NCI-H1048 (cell line): ENCODE measurements at places on chromosomes 3 and 15.

DNA sequence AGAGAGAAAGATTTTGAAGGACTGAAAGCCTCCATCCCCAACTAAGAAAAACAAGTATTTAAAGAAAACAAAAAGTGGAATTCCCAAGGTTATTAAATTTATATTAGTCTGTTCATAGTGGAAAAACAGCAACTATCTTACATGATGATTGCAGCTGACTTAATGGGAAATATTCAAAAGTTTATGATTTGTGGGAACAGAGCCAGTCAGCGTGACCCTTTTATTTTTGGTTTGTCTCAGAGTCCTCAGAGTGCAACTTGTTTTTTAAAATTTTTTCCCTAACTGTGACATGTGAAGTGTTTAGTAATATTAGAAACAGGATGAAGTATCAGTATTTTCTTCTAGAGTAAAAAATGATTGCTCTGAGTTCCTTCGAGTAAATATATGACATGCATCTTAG, 441.9 kb upstream of the MCTP2 start:
- no peak for DNase-seq

DNA sequence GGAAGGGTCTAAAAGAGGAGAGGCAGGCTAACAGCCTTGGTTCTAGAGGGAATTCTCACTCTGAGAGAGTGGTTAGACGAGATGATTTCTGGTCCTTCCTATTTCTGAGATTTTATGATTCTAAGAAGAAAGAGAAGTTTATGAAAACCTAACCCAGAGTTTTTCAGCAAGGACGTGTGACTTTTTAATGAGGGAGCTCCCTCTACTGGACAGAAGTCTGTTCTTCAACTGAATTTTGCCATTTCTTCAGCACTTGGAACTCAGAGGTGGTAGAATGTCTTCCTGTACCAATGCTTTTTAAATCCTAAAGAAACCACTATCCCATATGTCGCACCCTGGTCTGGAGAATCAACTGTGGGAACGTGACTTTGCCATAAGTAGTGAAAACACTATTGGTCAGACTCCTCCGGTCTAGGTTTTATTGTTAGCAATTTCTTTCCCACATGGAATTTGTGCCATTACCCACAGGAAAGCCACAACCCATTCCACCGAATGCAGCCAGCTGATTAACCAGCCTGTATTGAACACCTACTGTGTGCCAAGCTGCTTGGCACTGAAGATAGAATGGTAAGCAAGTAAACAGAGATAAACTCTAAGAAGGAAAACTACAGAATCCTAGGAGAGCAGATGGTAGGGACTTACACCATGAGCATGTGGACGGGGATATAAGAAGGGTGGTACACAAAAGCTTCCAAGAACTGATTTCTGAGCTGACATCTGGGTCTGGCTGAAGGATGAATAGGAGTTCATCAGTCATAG, 199.5 kb upstream of the LMCD1 start:
- DNase-seq, result no peak

DNA sequence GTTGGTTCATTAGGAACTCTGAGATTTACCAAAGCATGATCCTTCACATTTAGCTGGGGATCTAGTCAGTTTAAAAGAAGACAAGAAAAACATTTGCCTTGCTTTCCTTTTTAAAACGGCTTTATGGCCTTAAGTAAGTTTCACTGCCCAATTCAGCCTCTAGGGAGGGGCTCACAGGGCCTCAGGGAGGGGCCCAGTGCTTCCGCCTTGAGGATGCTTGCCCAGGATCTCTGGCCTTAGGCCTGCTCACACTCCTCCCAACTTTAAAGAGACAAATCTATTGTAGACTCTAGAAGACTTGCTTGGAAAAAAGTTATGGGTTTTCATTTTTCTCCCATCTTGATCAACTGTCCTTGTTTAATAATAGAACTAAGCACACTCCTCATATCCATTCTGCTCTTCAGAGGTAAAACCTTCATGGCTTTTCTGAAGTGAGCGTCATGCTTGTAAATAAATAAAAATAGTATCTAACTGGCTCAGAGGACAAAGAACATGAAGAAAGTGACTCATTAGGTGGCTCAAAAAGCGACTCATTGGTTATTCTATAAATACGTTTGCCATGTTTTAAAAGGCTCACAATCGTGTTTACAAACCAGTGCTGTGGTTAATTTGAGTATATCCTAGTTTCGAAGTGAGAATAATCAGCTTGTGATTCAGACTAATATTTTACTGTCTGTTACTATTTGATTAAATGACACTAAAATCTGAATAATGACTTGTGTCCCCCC, 13.7 kb downstream of the PDHB start:
- DNase-seq, result no peak

- no peak for DNase-seq
Measured at GRCh38 chr3:125186800-125187598, 25.5 kb downstream of the SLC12A8 start.

- no peak for DNase-seq
Measured at GRCh38 chr3:147906285-147906684, 497.1 kb downstream of the ZIC1 start.

DNA sequence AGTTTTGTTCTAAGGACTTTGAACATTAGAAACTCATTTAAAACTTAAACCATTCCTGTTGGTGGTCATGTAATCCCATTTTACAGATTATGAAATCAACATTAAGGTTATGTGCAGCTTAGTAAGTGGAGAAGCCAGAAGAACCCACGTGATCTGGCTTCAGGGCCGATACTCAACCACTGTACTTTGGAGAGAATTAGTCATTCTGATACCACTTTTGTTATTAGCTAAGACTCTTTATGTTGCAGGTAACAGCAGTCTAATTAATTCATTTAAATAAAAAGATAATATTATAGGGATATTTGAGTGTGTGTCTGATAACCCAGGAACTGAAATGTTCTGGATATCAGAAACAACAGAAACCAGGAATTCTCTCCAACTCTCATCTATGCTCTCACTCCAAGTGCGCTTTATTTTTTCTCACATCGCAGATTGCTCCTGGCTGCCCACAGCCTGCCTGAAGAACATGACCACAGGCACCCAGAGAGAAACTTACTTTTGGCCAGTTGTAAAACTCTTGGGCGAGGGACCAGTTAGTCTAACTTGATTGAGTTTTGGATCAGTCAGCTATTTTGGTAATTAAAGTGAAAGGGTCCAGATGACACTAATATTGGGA, 25.2 kb downstream of the UBE2E1 start:
- no peak for DNase-seq

DNA sequence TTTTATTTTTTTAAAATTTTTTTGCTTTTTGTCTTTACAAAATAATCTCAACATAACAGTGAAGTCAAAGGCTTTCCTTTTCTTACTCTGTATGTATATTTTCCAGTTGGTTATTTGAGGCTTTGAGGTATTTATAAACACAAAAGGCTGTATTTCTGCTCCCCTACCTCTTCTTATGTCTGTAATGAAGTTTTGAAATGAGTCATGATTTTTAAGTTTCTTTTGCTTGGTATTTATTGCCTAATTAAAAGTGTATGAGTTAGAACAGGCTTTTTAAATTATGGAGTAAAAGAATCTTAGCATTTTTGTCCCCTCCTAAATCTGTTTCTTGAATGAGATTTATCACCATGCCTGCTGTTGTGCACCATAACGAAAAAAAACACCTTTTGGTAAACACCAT, 66.0 kb downstream of the DCUN1D1 start:
- no peak for DNase-seq

DNA sequence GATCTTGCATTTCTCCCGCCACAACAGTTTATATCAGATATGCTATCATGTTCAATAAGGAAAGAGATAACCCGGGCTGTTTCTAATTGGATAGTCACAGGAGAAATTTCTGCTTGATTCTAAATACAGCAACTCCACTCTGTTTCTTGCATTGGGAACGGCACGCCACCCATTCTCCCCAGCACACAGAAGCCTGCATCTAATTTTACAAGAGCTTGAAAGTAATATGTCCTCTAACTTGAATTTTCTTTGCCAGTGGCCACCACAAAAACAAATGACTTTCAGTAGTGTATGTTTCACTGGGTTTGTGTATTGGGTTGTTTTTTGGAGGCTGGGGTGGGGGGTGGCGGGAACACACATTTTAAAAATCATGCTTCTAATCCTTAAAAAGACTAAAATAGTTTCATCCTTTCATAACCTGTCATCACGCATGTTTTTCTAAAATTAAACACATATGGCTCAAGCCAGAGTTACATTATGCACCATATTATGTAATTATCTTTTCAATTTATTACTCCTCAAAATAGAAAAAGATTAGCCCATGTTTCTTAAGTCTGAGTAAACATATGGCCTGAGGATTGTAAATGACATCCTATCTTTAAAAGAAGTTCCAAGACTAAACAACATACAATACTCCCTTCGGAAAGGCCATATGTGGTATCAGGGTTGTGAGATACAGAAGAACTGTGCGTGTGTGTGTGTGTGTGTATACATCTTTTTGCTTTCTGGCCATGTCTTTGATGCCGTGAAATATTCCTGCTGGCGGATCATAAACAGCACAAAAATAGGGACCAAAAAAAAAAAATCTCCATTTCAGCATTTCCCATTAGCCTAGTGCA, 176.3 kb downstream of the FOXP1 start:
- no peak for DNase-seq

GRCh38 chr3:125023833-125024555, 31.8 kb downstream of the HEG1 start:
- no peak for DNase-seq

DNA sequence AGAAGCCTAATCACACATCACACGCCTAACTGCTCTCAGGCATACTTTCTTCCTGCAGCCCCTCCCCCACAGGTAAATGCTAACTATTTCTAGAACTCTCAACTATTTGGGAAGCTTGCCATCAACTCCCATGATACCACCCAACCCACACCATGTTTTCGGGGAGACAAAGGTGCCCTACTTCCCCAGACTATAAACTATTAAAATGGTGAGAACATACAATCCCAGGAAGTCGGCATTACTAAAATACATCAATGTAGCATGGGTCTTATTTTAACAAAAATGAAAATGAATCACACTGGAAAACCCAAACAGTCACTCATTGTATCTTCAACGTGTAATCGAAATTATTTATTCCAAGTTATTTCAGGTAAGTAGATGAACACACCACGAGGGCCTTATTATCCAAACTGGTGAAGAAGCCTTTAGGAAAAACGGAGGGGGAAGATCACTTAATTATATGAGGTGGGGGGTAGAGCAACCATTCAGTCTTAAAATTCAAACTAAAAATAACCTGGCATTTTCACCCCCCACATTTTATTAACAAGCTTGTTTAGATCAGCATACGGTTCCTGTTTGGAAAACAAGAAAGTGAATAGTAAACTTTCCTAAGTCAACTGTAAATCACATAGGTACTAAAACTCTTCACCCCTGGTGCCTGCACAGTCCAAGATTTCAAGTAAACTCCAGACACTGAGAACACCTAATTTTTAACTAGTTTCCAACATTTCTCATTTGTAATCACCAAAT, 1.9 kb downstream of the TBL1XR1 start:
- peak; percentile 18 for DNase-seq

GRCh38 chr15:85607842-85608241, 186.9 kb downstream of the KLHL25 start:
- no peak for DNase-seq

DNA sequence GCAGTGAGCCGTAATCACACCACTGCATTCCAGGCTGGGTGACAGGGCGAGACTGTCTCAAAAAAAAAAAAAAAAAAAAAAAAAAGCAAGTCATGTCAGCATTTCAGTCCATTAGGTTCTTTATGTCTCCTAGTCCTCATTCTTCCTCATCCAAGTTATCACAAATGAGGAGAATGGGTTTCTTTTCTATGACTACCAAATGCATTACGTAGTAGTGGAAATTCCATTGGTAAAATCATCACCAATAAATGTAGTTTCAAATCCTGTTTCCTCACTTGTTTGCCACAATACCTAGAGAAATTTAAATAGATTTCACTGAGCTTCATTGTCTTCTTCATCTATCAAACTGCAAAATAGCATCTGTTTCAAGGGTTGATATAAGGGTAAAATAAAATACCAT, 317.6 kb upstream of the MME start:
- no peak for DNase-seq

GRCh38 chr15:32120577-32121383, 90.5 kb downstream of the CHRNA7 start:
- DNase-seq, result no peak

- no peak for DNase-seq
Measured at GRCh38 chr15:73601451-73602445, 31.4 kb downstream of the NPTN start.

DNA sequence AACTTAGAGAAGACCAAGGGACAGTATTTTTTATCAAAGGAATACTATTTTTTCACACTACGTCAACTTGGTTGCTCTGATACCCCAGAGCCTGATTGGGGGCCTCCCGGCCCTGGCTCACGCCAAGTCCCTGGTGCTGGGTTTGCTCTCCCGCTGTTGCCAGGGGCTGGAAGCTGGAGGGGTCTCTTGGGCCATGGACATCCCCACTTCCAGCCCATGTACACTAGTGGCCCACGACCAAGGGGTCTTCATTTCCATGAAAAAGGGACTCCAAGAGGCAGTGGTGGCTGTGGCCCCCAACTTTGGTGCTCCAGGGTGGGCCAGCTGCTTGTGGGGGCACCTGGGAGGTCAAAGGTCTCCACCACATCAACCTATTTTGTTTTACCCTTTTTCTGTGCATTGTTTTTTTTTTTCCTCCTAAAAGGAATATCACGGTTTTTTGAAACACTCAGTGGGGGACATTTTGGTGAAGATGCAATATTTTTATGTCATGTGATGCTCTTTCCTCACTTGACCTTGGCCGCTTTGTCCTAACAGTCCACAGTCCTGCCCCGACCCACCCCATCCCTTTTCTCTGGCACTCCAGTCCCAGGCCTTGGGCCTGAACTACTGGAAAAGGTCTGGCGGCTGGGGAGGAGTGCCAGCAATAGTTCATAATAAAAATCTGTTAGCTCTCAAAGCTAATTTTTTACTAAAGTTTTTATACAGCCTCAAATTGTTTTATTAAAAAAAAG, 20.3 kb upstream of the BSN start:
- DNase-seq, result no peak

DNA sequence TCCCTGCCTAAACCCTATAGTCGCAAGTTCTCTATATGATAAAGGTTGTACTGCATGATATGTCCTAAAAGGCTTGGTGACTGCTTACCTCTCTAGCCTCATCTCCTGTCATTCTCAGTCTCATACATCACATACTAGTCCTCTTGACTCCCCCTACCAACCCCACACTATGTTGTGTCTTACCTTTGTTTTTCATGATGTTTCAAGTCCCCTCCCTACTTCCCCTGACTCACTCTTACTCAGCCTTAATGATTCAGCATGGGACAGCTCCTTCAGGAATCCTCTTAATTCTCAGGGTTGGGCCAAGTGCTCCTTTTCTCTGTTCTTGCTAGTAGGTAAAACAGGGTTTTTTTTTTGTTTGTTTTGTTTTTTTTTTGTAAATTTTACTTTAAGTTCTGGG, 49.6 kb downstream of the SLMAP start:
- no peak for DNase-seq

GRCh38 chr3:36804295-36805055, 40.1 kb upstream of the DCLK3 start:
- no peak for DNase-seq

GRCh38 chr3:105327662-105328337, 38.9 kb upstream of the ALCAM start:
- no peak for DNase-seq

DNA sequence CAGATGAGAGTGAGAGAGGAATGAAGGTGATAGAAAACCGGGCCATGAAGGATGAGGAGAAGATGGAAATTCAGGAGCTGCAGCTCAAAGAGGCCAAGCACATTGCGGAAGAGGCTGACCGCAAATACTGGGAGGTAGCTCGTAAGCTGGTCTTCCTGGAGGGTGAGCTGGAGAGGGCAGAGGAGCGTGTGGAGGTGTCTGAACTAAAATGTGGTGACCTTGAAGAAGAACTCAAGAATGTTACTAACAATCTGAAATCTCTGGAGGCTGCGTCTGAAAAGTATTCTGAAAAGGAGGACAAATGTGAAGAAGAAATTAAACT, 88.9 kb downstream of the EOMES start:
- DNase-seq, result no peak
